Skeletal muscle tissue (tissue), 5 donors: ENCODE measurements at places on chromosomes 7 and 10. TPM values are rescaled to one million over a fixed set of nuclear protein-coding genes. Genes with fewer than 3 reads are reported as not detected.

ARHGEF35 gene
- 1.6 TPM for total RNA-seq

FXYD4 gene
- not detected for total RNA-seq

ADRB1 gene
- total RNA-seq: 0.52 TPM

TCAF1 gene
- total RNA-seq: 90.3 TPM

CACNA2D1 gene
- 116 TPM for total RNA-seq

ADCYAP1R1 gene
- total RNA-seq: 7.8 TPM

MACC1 gene
- total RNA-seq: not detected

GIMAP1 gene
- 1.0 TPM for total RNA-seq

ZMIZ1 gene
- 11.5 TPM for total RNA-seq

ZNF425 gene
- total RNA-seq: 5.2 TPM

TMEM139 gene
- total RNA-seq: 1.0 TPM

OR2A42 gene
- total RNA-seq: under 0.01 TPM

CNNM1 gene
- total RNA-seq: not detected

TACC2 gene
- 37.6 TPM for total RNA-seq

AEBP1 gene
- 32.4 TPM for total RNA-seq

KNDC1 gene
- total RNA-seq: 0.52 TPM

ABCB1 gene
- under 0.01 TPM for total RNA-seq

GPR158 gene
- 0.52 TPM for total RNA-seq

ALOX5 gene
- total RNA-seq: 3.1 TPM

ABLIM1 gene
- 34.4 TPM for total RNA-seq

ZNF804B gene
- not detected for total RNA-seq

KCND2 gene
- total RNA-seq: 2.6 TPM

NACAD gene
- total RNA-seq: 1.0 TPM

SLC16A12 gene
- 1.6 TPM for total RNA-seq

GPER1 gene
- total RNA-seq: 5.2 TPM

NPTX2 gene
- 3.1 TPM for total RNA-seq

CALD1 gene
- 89.8 TPM for total RNA-seq

EPHA1 gene
- total RNA-seq: 0.52 TPM

PRRT4 gene
- 6.8 TPM for total RNA-seq

SMKR1 gene
- total RNA-seq: not detected

PDGFA gene
- 44.4 TPM for total RNA-seq

FEZF1 gene
- total RNA-seq: not detected
